Eye (tissue), 1 donor: ENCODE measurements at places on chromosomes 13 and 19.
A peak's percentile ranks its signal among the peaks of the same experiment; 100 is the strongest.

GRCh38 chr19:11534538-11534937 lies 4.1 kb upstream of the CNN1 start:
- no peak for DNase-seq

GRCh38 chr13:32893176-32893575 lies 123.0 kb upstream of the KL start:
- no peak for DNase-seq

- DNase-seq = no peak
Observed at GRCh38 chr13:110484290-110485048, 77.1 kb downstream of the RAB20 start.

DNA sequence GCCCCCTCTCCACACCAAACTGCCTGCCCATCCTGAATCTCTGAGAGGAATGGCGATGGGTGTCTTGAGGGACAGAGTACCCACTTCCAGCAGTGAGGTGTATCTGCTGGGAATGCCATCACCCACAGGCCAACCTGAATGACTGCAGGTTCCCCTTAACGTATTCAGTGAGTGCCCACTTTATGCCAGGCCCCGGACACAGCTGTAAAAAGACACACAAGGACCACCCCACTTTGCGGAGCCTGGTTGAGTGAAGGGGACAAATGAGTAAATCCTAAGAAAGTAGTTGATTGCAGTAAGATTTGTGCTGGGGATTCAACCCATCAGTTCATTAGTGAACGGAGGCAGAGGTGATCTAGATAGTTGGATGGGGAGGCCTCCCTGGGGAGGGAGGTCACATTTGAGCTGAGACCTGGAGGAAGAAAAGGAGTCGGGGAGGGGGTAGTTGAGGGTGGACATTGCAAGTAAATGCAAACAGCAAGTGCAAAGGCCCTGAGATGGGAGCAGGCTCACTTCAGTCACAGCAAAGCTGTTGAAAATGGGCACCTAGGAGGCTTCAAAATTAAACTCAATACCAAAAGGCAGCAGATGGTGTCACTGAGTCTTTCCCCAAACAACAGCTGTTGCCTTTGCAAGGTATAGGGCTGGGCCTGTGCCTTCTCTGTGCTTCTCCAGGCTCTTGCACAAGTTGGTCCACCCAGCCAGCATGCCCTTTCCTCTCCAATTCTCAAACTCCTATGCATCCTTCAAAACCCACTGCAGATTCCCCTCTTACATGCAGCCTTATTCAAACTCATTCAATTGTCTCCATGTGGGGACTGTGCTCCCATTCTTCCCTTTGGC lies 4.3 kb downstream of the GDF15 start:
- no peak for DNase-seq

DNA sequence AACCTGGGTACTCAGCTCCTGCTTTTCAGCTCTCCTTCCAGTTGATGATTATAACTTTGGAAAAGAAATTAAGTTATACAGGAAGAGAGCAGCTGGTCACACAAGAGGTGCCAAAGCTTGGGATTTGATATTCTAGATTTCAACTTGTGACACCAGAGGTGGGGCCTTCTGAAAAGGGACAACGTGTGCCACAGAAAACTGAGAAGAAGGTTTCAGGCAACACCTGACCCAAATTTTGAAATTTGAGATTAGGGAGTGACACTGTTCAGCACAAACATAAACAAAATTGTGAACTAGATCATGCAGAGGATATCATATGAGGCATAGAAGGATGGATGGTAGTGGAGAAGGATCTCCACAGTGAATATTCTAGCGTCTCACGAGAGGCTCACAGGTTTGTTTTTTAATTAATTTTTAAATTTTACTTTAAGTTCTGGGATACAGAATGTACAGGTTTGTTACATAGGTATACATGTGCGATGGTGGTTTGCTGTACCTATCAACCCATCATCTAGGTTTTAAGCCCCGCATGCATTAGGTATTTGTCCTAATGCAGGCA lies 379.7 kb downstream of the ENOX1 start:
- no peak for DNase-seq

DNA sequence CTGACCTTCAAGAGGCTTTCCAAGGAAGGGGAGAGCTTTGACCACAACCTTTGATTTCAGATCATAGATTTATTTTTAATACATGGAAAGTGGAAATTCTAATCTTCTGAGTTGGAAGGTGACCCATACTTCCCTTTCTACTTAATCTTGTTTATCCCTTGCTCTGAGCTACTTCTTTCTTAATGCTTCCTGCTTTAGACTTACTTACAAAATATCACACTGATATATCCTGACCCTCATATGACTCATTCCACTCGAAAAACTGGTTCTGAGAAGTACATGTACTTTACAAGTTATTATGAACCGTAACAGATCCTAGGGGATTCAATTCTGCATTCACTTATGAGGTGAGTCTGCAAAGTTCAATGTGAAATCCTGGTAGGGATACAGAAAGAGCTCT lies 76.2 kb upstream of the IRS2 start:
- no peak for DNase-seq

DNA sequence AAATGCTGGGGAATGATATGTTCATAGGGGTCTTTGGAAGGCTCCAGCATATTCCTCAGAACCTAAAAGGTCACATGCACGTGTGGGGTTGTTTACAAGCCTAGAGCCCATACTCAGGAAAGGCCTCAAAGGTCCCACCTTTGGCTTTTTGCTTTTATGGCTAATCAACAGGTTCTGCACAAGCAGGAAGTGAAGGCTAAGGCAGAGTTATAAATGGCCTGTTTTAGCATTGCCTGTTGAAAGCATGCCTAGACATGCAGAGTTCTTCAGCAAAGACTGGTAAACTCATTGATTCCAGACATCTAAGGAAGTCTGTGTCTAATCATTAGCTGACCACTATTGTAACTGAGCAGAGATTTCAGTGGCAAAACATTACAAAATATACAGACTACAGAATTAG lies 198.3 kb downstream of the KCNRG start:
- DNase-seq = no peak

DNA sequence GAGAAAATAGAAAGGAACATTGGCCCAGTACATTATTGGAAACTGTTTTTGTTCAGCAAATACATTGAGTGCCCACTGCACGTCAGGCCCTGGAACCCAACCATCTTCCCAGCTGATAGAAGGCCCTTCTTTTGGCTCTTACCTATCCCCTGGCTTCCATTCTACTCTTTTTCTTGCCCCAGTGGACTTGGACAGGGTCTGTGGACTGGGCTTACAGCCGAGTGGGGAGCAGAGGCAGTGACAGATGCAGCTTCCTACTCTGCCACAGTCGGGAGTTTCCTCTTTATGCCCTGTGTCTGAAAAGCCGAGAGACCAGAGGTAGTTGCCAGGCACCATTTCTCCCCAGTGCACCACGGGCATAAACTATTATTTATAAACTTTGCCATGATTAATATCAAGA lies 70.4 kb downstream of the ARHGAP35 start:
- no peak for DNase-seq

DNA sequence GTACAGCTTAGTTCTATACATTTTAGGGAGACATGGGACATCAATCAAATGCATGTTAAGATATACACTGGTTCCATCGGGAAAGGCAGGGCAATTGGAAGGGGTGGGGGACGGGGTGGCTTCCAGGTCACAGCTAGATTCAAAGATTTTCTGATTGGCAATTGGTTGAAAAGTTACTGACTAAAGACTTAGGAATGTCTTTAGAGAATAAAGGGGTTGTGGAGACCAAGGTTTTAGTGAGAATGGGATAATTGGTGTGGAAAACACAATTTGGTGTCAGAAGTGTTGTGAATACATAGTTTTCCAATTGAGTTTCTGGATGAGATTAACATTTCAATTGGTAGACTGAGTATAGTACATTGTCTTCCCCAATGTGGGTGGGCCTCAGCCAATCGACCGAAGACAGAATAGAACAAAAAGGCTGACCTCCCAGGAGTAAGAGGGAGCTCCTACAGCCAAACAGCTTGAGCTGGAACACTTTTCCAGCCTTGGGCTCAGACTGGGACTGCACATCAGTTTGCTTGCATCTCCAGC lies 988 bp upstream of the CCDC169 start:
- peak; percentile 72 for DNase-seq

GRCh38 chr19:18999016-18999758 lies 34.1 kb downstream of the SUGP2 start:
- no peak for DNase-seq

DNA sequence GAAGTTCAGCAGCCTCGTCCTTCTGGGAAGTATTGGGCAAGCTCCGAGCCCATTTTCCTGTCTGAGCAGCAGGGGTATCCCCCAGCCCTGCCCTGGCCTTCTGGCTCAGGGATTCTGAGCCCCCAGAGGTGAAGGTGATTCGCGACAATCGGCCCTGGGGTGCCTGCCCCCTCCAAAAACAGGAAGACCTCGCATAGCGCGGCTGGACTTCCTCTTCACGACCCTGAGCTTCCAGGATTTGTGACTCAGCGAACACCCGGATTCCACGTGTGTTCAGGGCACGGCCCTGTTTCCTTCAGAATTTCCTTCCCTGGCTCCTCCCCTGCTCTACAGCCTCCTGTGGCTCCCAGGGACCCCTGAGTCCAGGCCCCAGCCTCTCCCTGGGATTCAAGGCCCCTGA lies at the start of gene SEMA6B:
TSS of gene SEMA6B (minus strand) at position 116 of the 400 bp plus-strand sequence. CDS start 1,227 bp downstream, outside the sequence.
- DNase-seq = no peak

- no peak for DNase-seq
Observed at GRCh38 chr13:51781246-51782022, 22.5 kb downstream of the DHRS12 start.

- no peak for DNase-seq
Observed at GRCh38 chr13:27336014-27336673, 65.5 kb downstream of the RASL11A start.

DNA sequence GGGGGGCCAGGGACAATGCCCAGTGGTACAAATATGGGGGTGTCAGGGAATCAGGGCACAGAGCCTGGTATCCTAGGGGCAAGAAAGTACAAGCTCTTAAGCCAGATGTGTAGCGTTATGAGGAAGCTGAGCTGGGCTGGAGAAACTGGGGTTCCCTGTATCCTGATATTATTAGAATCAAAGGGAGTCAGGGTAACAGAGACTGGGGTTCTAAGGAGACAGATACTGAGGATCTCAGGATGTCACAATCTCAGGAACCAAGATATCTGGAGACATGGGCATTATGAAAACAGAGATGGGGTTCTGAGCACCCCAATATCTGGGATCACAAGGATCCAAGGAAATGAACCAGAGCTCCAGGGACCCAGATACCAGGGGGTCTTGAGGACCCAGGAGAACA lies 784 bp downstream of the BCL3 start:
- DNase-seq = no peak

- DNase-seq = peak; percentile 92
Observed at GRCh38 chr19:10424011-10424637, 3.8 kb downstream of the PDE4A start.

DNA sequence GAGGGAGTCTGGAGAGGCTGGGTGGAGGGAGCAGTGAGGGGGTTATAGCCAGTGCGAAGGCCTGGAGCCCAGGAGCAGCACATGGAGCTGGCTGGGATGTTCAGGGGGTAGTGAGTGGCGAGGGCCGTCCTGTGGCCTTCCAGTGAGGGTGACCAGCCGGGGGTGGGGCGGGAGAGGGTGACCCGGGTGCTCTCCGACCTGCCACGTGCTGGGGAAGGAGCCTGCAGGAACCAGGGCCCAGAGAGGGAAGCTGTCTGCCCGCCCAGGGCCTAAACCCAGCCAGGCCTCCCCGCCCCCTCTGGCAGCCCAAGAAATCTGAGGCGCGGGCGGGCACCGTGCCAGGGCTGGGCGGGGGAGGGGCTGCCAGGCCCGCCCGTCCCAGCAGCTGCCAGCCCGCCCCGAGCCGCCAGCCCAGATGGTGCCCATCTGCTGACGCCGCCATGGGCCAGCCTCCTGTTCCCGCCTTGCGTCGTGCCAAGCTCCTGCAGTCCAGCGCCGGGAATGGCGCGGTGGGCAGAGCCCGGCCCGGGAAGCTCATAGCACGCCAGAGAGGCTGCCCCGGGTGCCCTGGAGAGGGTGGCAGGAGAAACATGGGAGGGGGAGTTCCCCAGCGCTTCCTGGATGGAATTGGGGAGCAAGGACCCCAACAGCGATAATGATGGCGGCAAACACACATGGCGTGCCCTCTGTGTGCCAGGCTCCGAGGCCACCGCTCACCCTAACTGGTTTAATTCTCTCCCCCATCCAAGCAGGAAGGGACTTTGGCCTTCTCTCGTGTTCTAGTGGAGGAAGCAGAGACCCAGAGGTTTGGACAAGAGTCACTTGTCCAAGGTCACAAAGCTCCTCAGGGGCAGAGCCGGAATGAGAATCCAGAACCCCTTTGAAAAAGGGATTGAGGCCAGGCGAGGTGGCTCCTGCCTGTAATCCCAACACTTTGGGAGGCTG lies 21.5 kb downstream of the NFIC start:
- DNase-seq = no peak

DNA sequence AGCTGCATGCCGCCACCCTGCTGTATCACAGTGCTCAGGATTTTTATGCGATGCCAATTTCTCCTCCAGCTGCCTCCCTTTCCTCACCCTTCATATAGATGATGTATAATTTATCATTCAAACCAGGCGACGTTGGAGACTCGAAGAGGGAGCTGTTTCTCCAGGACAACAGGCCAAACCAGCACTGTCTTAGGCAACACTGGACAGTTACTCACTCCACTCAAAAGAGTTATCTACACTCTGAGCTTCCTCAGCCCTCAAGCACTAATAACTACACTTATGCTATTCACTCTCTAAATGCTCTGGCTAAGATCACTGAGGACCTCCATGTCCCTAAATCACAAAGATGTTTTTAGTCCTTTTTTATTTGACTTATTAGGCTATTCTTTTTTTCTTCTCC lies 87.3 kb upstream of the RFC3 start:
- no peak for DNase-seq

GRCh38 chr13:51920786-51921185 lies 59.0 kb downstream of the CCDC70 start:
- peak; percentile 24 for DNase-seq

- no peak for DNase-seq
Observed at GRCh38 chr19:6970443-6970842, 50.8 kb downstream of the MBD3L2B start.

GRCh38 chr13:26538363-26539317 lies 18.8 kb upstream of the WASF3 start:
- no peak for DNase-seq

DNA sequence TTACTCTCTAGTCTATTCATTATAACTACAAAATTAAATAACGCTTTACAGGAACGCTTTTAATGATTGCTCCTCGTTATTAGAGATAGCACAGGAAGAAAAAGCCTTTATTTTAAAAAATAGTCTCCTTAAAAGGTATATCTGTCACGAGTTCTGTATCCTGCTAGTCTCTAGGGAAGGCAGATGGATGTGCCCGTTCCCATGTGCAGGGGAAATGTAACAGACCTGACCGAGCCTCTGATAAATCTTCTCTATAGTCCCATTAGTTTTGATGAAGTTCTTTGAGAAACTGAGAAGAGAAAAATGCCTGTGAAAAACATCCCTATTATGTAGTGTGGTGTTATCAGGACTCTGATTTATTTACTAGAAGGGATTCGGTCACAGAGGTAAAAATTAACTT lies 226.4 kb downstream of the PCDH9 start:
- no peak for DNase-seq

- no peak for DNase-seq
Observed at GRCh38 chr13:74104661-74105275, 29.4 kb downstream of the KLF12 start.

DNA sequence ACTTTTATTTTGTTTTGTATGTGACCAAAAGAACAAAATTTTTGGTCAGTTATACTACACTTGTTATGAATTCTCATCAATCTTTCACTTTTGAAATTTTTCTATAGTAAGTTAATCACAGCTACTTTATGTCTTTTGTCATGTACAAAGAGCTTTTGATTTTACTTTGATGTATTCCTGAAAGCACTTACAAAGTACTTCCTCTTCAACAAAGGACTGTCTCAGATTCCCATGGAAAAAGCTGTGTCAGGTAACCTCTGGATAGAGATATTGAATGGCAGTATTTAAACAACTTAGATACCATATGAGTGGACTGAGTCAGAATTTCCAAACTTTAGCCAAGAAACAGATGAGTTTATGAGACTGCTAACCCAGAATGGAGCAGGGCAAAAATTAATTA lies 689.3 kb upstream of the ATXN8OS start:
- no peak for DNase-seq
